ENCODE measurements at places on chromosomes 13 and 19.

DNA sequence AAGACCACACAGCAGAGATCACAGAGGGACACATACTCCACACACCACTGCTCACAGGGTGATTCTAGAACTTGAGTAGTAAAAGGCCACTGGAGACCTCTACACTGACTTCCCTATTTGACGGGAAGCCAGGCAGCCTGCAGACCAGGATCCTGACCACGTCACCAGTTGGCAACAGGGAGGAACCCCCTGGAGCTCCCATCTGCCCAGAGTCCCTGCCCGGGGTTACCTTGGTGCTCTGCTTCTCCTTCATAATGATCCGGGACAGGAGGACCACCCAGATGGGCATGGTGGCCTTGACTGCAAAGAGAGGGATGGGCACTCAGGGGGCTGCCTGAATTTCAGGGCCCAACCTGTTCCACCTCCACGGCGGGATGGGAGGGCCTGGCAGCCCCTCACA lies 932 bp downstream of the SLC35E1 start:
- DNase-seq = no peak

GRCh38 chr13:67090856-67091255 lies 139.3 kb downstream of the PCDH9 start:
- no peak for DNase-seq

DNA sequence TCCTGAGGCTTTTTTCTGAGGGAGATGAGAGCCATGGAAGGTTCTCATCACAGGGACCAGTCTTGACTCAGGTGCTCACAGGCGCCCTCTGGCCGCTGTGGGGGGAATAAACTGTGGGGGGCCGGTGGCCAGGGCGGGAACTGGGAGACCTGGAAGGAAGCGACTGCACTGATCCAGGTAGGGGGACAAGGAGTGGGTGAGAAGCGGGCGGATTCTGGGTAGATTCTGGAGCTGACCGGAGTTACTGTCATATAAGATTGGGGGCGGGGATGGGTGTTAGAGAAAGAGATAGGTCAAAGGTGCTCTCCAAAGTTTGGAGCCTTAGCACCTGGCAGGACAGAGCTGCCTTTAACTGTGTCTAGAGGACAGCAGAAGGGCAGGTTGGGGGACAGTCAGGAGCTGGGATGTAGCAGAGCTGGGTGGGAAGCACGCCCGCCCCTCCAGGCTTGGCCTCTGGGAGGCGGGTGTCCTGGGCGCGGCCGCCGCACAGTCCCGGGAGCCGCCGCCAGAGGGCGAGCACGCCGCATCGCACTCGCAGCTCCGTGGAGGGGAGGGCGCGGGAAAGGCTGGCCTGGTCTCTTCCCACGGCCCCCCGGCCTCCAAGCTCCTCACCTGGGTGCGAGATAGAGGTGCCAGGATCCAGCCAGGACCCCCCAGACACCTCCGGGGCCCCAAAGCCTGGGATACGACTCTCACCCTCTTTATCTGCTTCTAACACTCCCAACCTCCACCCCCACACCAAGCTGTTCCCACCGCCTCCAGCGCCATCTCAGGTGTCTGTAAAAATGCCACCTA lies 4.2 kb upstream of the DAND5 start:
- peak; percentile 57 for DNase-seq

DNA sequence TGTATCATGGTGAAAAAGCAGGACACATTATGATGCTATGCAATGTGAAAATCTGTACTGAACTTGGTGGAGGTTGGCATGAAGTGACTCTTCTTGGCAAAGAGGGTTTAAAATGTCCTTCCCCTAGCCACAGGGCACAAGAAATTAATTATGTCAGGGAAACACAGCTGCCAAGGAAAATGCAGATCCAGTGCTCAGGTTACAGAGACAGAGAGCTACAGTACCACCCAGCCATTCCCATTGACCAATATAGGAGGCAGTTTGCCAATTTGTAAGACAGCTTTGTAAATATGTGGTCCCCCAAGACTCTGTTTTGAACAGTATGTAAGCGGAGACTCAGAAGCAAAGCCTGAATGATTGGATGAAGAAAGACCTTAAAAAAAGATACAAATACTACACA lies 69.4 kb upstream of the KLF12 start:
- DNase-seq = no peak

GRCh38 chr19:6223461-6224307 lies 56.1 kb downstream of the MLLT1 start:
- no peak for DNase-seq

All from stimulated activated CD8-positive, alpha-beta memory T cell treated with anti-CD3 and anti-CD28 coated beads, Interleukin-4, amount 100 ng/mL, for 4 hours (primary cell).